Thoracic aorta (tissue), 2 donors: ENCODE measurements at places on chromosomes 3 and 15.

DNA sequence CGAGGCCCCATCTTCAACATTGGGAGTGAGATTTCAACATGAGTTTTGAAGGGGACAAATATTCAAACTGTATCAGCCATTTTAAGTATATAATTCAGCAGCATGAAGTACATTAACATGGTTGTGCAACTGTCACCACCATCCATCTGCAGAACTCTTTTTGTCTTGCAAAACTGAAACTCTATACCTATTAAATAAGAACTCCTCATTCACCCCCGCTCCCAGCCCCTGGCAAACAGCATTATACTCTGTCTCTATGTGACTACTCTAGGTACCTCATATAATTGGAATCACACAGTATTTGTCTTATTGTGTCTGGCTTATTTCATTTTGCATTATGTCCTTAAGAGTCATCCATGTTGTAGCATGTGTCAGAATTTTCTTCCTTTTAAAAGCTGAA is 110.1 kb downstream of the MAP2K5 start:
- no peak for DNase-seq

- no peak for DNase-seq
Observed at GRCh38 chr3:187807086-187807862, 62.0 kb upstream of the BCL6 start.

GRCh38 chr15:51620122-51620521 is 2.4 kb downstream of the DMXL2 start:
- DNase-seq = no peak

- no peak for DNase-seq
Observed at GRCh38 chr15:66228807-66229735, 24.5 kb downstream of the MEGF11 start.

- no peak for DNase-seq
Observed at GRCh38 chr15:63476229-63476632, 28.2 kb upstream of the USP3 start.

- no peak for DNase-seq
Observed at GRCh38 chr3:61226166-61226686, 25.0 kb downstream of the FHIT start.

DNA sequence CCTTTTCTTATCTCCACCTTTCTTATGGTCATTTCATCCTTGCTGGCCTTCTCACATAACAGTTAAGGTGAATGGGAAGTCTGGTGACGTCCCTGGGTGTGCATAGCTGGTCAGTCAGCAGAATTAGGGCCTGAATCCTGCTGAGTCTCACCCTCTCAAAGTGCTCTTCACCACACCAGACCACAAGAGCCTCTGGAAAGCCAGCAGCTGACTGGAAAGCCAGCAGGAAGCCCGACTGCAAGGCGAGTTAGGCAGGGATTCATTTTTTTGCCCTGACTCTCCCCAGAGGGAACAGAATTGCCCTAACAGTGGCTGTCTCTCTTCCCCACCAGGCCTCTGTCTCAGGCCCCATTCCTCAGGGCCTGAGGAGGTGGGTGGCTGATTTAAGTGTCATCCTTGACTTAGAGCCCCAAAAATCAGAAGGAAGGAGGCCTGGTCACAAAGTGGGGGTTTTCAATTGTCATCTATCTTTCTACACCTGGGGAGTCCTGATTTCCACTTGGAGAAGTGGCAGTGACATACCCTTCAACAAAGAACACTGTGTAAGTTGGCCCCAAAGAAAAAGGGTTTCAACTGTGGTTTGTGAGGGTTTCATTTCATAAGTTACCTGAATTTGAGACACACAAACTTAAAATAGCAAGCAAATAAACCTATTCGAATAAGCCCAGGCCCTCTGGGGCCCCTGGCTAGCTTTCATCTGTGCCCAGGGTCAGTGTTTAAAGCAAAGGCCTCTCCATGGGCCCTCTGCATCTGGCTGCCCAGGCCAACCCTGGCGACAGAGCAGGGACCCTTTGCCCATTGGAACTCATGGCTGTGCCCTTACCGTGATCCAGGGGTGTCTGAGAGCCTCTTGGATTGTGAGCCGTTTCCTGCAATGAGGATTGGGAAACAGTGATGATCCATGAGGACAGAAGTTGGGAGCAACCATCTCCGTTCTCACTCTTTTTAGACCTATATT is 90.5 kb upstream of the HERC1 start:
- DNase-seq = no peak

GRCh38 chr3:113873814-113874526 is 35.4 kb downstream of the GRAMD1C start:
- DNase-seq = no peak

- DNase-seq = no peak
Observed at GRCh38 chr3:65996589-65996988, 42.1 kb downstream of the MAGI1 start.

DNA sequence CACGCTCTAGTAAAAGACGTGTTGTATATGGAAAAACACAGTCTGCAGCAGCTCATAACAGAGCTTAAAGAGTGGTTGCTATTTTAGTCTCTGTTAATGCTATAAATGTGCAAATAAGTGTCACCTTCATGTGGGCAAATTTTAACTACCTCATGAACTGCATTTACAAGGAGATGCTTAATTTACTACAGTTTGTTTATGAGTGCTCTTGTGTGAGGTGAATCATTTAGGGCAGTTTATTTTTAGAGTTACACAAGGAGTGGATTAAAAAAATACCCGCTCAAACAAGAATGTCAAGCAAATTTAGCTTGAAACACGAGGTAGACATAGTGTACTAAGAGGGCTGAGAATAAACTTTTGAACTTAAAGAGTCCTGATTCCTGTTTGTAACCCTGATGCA is 579.0 kb downstream of the MFSD1 start:
- no peak for DNase-seq

DNA sequence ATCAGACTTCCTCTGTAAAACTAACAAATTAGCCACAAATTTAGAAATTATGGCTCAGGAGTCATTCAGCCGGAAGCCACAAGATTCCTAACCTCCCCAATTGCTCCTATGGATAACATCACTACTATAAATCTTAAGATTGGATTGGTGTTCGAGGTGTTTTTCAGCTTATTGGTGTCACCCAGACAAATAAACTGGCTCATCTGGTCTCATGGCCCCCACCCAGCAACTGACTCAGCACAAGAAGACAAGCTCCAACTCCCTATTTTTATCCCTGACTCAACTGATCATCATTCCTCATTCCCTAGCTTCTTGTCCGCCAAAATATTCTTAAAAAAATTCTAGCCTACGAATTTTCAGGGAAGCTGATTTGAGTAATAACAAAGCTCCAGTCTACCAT is 135.1 kb upstream of the STRIT1 start:
- DNase-seq = no peak
